ENCODE measurements at places on chromosomes 1 and 21.

DNA sequence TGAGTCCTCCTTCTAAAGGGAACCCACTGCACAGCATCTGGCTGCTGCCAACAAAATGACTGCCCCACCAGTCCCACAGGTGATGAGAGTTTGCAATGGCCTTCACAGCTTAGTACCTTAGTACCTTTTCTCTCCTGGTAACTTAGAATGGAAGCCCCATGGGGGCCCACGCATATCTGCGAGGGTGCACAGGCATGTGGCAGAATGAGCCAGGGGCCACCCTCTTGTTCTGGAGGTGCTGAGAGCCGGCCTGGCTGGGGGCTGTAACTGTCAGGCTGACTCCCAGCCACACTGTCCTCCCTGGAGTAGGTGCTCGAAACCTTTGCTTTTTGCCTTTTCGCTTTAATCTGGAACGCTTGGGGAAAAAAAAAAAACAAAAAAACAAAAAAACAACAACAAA lies 185.1 kb downstream of the DHRS3 start:
- no peak for DNase-seq

DNA sequence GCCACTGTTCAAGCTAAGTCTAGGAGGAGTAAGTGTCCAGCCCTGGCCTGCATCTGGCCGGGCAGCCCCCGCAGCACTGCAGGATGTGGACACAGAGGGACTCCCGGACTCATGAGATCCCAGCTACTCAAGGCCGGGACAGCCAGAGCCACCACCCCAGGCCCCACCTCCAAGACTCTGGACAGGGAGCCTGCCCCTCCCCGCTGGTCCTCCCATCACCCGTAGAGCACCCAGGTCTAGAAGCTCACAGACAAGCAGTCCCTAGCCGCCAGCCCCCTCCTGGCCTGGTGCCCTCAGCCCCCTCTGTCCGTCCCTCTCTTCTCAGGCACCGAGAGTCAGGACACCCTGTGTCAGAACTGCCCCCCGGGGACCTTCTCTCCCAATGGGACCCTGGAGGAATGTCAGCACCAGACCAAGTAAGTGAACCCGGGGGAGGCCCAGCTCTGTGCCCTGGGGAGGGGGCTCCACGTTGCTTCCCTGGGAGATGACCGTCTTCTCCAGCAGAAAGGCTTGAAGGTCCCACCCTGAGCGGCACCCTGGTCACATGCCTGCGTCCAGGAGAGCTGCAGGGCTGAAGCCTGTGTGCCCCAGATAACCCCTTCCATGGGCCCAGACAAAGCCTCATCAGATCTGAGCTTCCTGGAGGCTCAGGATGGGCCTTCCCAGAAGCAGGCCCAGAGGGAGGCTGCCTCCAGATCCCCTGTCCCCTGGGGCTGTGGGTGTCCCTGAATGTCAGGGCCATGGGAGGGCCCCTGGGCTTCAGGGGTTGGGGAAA lies 4.3 kb downstream of the TNFRSF14 start:
- no peak for DNase-seq

GRCh38 chr1:13664451-13664850 lies 35.5 kb upstream of the PRDM2 start:
- DNase-seq = no peak

DNA sequence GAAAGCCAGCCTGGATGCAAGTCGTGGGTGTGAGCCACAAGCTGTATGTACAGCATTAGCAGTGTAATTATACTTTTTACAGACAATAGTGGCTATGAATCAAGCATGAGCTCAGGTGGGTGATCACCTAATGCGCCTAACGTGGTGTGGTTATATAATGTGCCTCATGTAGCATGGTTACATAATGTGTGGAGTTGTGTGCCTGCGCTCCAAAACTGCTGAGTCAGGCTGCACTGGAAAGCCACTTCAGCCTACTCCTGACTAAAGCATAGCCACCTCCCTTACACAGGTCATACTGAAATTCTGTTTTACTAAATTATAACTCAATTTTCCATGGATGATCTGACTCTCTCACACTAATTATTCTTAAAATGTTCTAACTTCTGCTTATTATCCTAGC lies 69.8 kb downstream of the KCNT2 start:
- no peak for DNase-seq

- DNase-seq = no peak
Observed at GRCh38 chr1:174902531-174903099, 97.1 kb upstream of the CACYBP start.

DNA sequence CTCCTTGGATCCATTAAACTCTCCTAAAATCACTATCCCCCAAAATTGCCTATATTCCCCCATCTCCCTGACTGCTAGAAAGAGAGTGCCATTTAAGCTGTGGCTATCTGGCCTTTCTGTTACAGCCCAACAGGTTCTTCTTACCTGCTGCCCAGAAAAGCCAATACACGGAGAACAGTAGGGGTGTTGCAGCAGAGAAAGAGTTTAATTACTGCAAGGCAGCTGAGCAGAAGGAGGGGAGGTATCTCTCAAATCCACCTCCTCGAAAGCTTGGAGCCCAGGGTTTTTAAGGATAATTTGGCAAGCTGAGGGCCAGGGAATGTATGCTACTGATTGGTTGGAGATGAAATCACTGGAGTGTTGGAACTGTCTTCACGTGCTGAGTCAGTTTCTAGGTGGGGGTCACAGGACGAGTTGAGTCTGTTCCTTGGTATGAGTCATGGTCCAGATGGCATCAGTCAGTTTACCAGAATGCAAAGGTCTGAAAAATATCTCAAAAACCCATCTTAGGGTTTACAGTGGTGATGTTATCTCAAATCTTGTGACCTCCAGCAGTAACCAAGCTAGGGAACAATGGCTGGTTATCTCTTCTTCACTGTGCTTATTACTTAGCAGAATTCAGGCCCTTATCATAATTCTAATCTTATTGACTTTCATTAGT lies 89.8 kb downstream of the SMYD3 start:
- no peak for DNase-seq

DNA sequence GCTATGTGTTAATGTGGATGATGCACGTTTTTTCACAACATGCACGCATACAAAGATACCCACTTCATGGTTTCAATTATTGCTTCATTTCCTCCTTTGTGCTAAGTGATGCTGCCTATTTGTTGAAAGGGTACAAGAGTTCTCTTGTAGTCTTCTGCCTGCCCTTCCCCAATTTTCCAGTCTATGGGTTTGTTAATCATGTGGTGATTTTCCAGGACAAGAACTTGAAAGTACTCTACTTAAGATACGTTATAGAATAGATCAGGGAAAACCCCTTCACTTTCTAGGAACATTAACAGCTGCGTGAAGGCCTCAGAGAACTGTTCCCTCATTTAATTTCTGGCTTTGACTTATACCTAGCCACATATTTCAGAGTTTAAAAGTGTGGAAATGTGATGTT lies 52.1 kb upstream of the SLC44A3 start:
- DNase-seq = no peak

GRCh38 chr1:25550155-25550506 lies 6.7 kb downstream of the LDLRAP1 start:
- no peak for DNase-seq

- DNase-seq = no peak
Observed at GRCh38 chr1:111290630-111291029, at the start of gene CHIA. Gene CHIA (plus strand): TSS chr1:111290851. CDS start chr1:111310468, 19,617 bp downstream.

- DNase-seq = no peak
Observed at GRCh38 chr1:4485398-4485797, 169.0 kb upstream of the AJAP1 start.

GRCh38 chr1:246208105-246208504 lies 299.0 kb downstream of the SMYD3 start:
- DNase-seq = no peak

DNA sequence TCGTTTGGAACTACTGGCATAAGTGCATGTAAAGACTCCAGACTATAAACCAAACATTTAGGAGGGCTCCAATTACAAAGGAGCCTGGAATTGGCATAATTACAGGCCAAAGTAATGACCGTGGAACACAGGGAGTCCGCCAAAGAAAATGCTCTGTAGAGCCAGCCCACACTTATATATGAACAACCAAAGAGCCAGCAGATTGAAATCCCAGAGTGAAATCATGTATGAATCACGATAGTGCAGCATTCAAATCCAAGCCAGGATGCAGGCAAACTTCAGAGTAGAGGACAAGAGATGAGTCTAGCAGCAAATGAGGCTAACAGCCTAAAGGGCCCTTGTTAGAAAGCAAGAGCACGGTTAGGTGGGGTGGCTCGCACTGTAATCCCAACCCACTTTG lies 13.1 kb downstream of the VPS26C start:
- DNase-seq = no peak

DNA sequence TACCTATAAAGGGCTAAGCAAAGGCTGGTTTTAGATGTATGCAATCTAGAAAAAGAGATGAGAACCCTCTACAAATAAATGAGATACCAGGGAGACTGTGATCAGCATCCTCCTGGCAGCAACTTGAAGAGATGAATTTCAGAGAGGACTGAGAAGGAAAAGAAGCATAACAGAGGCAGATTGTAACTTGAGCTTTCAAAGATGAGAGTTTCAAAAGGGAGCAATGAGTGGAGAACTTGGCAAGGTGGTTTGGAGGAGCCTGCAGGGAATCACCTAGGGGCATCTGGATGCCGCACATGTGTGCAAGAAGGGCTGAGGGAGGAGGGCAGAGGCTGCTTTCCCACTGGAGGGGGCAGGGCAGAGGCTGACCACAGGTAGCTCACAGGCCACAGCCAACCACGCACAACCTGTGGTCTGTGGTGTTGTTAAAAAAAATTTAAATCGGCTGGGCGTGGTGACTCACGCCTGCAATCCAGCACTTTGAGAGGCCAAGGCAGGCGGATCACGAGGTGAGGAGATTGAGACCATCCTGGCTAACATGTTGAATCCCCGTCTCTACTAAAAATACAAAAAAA lies 50.2 kb downstream of the PCNX2 start:
- no peak for DNase-seq

- no peak for DNase-seq
Observed at GRCh38 chr1:162702628-162703027, 70.4 kb downstream of the DDR2 start.

GRCh38 chr1:114330451-114330983 lies 176.8 kb upstream of the SYT6 start:
- DNase-seq = no peak

DNA sequence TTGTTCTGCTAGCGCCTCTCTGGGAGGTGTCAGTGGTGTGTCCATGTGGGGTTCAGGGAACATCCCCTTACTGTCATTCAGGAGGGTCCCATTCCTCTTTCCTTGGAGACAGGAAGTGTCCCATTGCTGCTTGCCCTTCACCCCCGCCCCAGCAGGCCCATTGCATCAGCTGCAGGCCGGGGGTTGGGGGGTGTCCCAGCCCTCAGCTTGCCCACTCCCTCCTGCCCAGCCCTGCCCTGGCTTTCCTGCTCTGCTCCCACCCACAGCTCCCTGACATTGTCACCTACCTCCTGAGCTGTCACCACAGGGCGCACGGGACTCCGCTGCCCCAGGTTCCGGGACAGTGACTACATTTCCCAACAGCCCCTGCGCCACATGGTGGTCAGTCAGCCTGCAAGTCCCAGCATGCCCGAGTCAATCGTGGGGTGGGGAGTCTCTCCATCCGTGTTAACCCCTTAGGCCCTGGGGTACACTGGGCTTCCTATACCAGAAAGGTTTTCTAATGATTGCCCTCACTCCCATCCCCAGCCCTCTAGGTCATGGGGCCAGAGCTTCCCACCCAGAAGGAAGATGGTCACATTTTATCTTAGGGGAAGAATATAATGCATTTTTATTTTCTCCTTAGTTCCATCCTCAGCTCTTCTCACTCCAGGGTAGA lies at the start of gene INPP5B:
TSS of gene INPP5B (minus strand) at position 351 of the 658 bp plus-strand sequence. CDS start 745 bp downstream, outside the sequence.
- peak; percentile 54 for DNase-seq

DNA sequence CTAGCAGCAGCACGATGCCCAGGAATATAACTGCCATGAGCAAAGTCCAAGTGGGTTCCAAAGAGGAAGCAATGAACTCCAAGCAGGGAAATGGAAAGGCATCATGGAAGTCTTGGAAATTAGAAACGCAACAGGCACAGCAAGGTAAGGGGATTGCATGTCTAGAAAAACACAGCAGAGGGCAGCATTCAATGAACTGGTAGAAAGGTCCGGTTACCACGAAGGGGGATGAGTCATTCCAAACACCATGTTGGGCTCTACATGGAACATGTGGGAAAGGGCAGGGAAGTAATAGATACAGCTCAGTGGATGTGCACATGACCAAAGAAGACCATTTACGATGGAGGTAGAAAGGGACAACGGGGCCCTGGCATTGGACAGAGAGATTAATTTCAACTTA lies 36.4 kb downstream of the RXRG start:
- DNase-seq = no peak

DNA sequence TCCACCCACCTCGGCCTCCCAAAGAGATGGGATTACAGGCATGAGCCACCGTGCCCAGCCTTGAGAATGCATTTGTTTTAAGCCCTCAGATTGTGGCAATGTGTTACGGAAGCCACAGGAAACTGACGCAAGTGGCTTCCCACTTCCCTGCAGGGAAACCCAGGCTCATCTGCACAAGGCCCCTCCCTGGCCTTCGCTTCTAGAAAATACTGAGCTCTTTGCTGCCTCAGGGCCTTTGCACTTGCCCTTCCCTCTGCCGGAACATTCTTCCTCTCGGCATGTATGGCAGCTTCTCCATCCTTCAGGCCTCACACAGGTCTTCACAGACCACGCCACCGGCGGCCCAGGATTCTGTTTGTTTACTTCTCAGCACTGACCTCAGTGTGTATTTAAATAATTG lies 137.0 kb upstream of the TMEM51 start:
- no peak for DNase-seq

GRCh38 chr1:1169429-1170214 lies 4.1 kb upstream of the TTLL10 start:
- no peak for DNase-seq

GRCh38 chr21:35508139-35508888 lies 459.2 kb upstream of the RUNX1 start:
- DNase-seq = no peak

DNA sequence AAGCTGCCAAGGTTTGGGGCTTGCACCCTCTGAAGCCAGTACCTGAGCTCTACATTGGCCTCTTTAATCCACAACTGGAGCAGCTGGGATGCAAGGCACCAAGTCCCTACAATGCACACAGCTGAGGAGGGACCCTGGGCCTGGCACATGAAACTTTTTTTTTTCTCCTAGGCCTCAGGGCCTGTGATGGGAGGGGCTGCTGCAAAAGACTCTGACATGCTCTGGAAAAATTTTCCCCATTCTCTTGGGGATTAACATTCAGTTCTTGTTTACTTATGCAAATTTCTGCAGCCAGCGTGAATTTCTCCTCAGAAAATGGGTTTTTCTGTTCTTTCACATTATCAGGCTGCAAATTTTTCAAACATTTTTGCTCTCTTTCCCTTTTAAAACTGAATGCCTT lies 1072.2 kb downstream of the BRINP3 start:
- no peak for DNase-seq
